OCI-LY7 (cell line): ENCODE measurements at places on chromosomes 4 and X. TPM values are rescaled to one million over a fixed set of nuclear protein-coding genes. Genes with fewer than 3 reads are reported as not detected.

The CDS1 gene
- total RNA-seq, result not detected in 2 replicates

DNA sequence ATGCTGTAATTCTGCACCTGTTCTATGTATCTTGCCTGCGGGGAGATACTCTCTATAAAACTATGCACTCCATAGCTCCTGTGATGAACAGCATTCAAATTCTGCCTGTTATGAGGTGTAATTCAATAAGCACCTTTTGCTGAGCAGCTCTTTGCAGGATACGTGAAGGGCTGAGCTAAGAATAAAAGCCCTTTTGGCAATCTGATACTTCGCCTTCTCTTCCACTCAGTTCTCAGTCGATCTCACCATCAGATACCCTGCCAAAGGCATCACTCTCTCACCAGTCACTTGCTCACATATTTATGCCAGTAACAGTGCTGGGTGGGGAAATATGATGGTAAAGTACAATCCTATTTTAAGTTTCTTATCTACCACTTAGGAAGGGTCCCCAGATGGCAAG lies 67.2 kb downstream of the RPS3A start:
- no peak for DNase-seq

The GRK4 gene
- 8.9 and 9.1 TPM in 2 replicates for total RNA-seq

GRCh38 chr4:152996111-152996571 lies 60.0 kb downstream of the FHDC1 start:
- no peak for DNase-seq

GRCh38 chr4:96099031-96099430 lies 259.1 kb downstream of the PDHA2 start:
- DNase-seq, result no peak

DNA sequence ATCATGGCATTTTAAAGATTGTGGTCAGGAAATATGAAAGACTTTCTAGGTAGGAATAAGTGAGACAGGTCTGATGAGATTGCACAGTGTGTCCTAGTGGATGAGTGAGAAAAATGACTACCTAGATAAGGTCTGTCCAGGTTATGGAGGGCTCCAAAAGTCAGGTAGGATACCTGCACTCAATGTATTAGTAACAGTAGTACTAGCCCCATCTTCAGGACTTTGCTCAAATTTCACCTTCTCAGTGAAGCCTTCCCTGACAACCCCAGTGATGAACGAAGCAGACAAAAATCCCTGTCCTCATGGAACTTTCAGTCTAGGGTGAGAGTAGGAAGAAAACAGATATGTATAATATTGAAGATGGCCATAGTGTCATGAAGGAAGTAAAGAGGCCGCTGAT lies 85.7 kb downstream of the ZIC3 start:
- DNase-seq, result no peak

GRCh38 chr4:38647101-38647819 lies 16.7 kb upstream of the KLF3 start:
- DNase-seq, result no peak

- no peak for DNase-seq
Observed at GRCh38 chrX:122565952-122566351, 618.1 kb upstream of the GRIA3 start.

The TEX13C gene
- not detected in 2 replicates for total RNA-seq

The WAS gene
- total RNA-seq, result 87.0 and 89.7 TPM in 2 replicates

DNA sequence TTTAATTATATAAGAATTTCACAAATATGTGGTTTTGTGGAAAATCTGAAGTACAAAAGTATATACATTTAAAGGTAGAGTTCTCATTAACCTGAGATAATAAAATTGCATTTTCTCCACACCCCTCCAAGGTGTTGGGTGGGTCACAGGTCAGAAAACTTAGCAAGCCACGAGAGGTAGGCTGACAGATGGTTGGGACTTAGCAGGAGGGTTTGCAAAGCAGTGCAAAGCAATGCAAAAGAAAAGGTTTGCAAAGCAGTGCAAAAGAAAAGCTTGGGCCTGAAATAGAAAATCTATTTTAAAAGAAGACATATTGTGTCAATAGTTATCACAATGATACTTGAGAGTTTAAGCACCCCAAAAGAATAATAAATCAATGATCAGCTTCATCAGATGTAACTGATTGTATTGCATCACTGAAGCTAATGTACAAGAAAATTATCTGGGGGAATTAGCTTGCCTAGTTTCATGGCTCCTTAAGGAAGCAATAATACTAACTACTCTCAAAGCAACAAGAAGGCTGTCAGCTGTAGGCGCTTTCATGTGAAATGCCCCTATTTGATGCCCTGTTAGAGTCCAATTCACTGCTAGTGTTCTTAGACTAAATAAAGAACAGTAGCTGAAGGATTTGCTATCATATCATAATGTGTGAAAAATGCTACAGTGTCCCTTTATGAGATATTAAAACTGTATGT lies 319.5 kb downstream of the KCNIP4 start:
- DNase-seq, result no peak

The CTPS2 gene
- 21.3 and 25.2 TPM in 2 replicates for total RNA-seq

DNA sequence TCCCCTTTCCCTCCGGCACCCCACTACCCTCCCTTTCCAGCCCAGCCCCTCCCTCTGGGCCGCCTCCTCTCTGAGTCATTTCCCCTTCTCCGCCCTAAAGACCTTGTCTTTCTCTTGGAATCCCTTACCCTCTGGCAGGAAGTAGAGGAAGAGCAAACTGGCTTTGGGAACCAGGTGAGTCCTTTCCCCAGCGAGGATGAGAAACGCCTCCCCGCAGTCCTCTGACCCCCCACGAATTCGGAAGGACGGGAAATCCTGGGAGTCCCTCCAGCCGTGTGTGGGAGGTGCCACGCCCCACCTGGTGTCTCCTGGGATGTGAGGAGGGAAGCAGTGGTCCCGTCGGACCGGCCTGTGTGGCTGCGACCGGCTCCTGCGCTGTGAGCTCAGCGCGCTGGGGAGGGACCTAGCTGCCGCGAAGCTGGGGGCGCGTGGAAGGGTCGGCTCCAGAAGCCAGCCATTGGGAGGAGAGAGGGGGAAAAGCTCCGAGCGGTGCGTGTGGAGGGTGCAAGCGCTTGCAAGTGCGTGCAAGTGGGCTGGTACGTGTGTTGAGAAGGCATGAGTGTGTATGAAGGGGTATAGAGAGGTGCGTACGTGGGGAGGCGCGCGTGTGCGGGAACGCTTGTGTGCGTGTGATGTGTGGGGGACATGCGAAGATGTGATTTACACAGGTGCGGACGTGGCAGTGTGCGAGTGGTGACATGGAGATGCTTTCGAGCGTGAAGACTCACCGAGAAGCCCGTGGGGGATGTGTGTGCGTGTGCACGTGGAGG lies 46.3 kb downstream of the TEX13B start:
- DNase-seq, result no peak

DNA sequence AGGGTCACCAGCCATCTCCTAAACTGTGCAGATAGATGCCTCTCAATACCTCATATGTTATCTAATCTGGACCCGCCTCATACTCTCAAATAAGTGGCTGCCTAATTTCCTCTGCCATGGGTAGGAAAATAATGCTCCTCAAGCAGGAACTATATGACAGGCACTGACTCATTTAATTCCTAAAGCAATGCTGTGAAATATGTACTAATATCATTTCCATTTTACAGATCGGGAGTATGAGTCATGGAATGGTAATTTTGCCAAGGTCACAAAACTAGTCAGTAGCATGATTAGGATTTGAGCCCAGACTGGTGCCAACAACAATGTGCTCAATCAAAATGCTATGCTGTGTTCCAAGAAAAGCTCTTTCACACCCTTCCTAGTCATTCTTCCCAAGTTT lies 3.0 kb upstream of the NXT2 start:
- peak; percentile 0 for DNase-seq

DNA sequence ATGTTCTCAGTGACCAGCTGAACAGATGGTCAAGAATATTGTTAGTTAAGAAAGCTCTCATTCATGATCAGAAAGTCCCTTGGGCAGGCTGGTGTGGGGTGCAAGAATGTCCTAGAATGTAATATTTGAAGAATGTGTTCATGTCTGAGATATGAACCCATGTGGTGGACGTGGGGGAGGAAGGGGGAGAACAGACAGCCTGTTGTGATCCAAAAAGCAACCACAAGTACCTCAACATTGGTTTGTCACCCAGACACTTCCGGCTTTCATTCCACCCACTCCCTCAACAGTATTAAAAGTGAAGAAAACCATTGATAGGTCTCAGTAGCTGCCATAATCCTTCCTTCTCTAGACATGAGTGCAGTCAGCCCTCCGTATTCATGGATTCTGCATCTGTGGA lies 82.2 kb downstream of the MAML3 start:
- DNase-seq, result no peak

DNA sequence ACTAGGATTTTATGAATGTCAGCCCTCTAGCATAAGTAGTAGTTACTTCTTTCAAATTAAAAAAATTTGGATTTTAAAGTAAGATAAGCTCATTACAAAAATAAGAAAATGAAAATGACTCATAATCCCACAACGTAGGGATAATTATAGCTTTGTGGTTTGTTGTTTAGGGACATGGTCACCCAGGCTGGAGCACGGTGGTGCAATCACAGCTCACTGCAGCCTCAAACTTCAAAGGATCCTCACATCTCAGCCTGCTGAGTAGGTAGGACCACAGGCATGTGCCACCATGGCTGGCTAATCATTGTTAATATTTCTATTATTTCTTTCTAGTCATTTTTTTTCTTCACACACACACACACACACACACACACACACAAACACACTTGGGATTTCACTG lies 57.6 kb downstream of the PLAC1 start:
- no peak for DNase-seq

- DNase-seq, result no peak
Observed at GRCh38 chr4:154491341-154492271, at the start of gene DCHS2. Gene DCHS2 (minus strand): TSS chr4:154491799. CDS start chr4:154491355, 444 bp downstream.

The THAP6 gene
- total RNA-seq, result 27.3 and 30.6 TPM in 2 replicates

The PDGFC gene
- total RNA-seq, result not detected in 2 replicates
